ENCODE measurements at places on chromosomes 3 and 15.

GRCh38 chr3:74630602-74631001 lies 16.1 kb upstream of the CNTN3 start:
- no peak for DNase-seq

DNA sequence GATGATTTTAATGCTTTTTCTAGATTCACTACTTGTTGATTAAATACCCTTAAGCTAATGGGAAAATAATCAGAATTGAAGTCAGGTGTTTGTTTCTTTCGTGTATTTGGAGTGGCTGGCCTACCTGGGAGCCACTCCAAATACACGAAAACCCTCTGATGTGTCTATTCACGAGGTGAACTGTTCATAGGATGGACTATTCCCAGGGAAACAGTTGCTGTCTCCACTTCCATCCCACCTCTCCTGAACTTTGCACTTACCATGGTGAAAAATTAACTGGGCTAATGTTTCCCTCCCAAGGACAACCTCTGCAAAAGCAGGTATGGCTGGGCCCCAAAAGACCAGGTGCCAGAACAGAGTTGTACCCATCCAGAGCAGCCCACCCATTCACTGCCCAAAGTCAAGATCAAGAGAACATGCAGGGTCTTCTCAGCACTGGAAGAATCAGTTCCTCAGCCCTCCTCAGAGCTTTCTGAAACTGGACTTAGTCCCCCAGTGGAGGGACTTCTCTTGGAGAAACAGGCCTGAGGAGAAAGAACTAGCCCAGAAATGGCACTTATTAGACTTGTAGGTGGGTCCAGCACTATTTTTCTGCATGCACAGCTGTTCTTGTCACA lies 2.9 kb upstream of the SMAD3 start:
- DNase-seq, result no peak

- DNase-seq, result no peak
These were observed 42.6 kb downstream of the CCR4 start for GRCh38 chr3:32994045-32994444.

GRCh38 chr3:143306407-143306806 lies 186.8 kb downstream of the CHST2 start:
- DNase-seq, result no peak

DNA sequence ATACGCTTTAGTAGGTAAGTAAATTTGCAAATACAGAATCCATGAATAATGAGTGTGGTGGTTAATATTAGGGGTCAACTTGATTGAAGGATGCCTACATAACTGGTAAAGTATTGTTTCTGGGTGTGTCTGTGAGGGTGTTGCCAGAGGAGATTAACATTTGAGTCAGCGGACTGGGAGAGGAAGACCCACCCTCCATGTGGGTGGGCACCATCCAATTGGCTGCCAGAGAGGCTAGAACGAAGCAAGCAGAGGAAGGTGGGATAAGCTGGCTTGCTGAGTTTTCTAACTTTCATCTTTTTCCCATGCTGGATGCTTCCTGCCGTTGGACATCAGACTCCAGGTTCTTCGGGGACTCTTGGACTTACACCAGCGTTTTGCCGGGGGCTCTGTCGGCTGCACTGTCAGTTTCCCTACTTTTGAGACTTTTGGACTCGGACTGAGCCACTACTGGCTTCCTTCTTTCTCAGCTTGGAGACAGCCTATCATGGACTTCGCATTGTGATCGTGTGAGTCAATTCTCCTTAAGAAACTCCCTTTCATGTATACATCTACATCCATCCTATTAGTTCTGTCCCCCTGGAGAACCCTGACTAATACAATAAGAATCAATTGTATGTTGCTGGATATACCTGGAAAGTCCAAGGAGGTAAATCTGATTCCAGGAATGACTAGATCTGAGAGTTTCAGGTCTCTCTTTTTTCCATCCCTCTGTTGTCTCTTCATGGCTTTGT lies 25.8 kb upstream of the NEDD4 start:
- no peak for DNase-seq

DNA sequence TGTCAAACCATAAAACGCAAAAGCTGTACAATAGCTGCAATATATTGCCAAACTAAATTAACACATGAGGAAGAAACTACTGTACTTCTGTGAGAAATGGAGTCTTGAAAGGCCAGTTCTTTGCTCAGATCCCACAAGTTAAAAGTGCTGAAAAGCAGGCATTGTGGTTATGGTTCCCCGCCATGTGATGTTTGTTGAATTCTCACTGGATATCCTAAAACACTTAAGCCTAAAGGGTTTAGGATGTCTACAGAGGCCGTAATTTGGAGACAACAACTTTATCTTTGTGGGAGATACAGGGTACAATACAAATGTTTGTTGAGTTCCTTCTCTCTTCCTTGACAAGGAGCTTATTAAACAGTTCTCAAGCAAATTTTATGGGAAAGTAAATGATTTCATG lies 53.2 kb downstream of the TMEM212 start:
- DNase-seq, result no peak

- peak; percentile 56 for DNase-seq
These were observed 455.2 kb upstream of the ARPP21 start for GRCh38 chr3:35183927-35184675.

DNA sequence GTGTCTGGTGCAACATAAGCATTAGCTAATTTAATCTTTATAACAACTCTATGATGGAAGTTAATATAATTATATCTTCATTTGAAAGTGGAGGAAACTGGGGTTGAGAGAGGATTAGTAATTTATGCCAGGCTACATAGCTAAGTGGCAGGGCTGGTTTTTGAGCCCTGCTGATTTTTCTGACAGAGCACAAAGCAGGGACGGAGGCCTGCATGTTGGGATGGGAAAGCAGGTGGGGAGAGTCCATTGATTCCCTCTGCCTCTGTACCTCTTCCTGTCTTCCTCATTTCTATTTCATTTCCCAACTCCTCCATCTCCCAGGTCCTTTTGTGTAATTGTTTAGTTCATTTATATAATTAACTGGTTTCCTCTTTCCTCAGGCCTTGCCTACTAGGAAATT lies 251.6 kb upstream of the ZPLD1 start:
- DNase-seq, result no peak

DNA sequence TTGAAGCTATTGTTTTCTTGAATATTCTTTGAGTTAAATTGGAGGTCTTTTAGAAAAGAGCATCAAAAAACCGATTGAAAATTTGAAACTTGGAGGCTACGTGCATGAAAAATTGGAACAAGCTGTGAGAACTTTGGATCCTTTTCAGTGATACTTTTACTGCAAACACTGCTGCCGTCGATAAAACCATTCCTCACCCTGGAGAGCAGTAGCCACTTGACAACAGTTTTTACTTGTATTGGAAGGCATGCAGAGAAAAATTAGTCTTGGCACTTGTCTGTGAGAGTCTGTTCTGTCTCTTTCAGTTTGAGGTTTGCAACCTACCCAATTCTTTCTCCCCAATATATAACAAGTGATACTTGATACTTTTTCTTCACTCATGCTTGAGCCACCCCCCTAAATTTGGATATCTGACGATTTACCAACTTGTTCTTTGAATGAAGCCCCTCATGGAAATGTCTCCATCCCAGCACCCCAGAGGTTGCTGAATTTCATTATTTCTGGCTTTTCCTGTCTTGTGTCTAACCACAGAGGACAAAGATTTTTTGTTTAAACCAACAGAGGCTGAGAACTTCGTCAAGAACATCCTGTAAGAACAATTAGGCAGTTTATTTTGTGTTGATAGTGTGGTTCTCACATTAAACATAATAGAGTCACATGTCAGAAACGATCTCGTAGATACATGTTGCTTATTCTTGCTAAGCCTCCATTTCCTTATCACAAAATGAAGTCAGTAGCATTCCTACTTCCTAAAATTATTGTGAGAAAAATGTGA lies 307.3 kb upstream of the PLSCR5 start:
- DNase-seq, result no peak

DNA sequence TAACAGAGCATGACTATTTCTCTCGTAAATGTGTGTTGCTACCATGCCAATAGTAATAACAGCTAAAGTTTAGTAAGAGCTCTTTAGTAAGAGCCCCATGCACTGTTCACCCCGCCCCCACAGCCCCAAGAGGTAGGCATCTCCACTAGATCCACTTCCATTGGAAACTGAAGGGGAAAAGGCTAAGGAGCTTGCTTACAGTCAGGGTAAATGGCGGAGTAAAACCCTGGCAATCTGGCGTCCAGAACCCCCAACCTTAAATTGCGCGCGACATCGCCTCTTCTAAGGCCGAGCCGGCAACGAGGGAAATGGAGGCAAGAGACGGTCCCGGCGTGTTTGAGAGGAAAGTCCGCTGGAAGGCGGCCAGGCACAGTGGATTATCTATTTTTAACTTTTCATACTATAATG lies 654 bp upstream of the C3orf38 start:
- no peak for DNase-seq

DNA sequence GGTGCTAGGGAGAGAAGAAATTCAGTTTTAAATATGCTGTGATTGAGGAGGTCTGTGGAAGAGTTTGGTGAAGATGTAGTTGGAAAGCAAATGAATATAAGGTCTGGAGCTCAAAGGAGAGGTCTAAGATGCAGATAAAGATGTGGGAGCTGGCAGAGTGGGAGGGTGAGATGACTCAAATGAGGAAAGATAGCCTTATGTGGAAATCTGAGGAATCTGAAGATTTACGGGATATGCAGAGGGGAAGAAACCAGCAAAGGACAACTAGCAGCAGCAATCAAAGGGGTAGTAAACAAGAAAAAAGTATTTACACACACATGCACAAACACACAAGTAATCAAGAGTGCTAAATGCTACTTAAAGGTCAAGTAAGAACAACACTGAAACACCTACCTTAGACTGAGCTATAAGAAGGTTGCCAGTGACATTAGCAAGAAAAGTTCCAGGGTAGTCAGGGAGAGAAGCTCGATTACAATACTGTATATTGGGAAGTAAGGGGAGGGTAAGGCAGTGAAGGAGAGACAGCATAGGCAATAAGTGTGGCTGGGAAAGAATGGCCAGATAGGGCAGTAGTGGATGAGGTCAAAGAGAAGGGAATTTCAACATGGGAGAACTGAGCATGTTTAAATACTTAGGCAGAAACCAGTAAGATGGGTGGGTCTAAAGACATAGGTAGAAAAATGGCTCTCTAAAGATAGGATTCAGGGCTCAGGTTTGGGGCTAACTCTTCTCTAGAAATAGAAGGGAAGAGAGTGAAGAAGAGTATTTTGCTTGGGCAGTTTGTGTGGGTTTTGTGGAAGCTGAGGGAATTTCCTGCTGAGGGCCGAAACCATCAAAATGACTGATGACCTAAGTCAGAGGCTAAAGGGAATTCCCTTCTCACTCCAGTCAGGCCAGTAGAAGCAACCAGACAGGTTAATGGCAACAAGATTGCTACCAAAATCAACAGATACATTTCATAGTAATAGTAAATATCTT lies 8.9 kb downstream of the CMTM6 start:
- DNase-seq, result no peak

- DNase-seq, result peak; percentile 95
These were observed 45.7 kb downstream of the C2CD4B start for GRCh38 chr15:62119227-62119864.

GRCh38 chr3:177330779-177331178 lies 133.5 kb upstream of the TBL1XR1 start:
- DNase-seq, result no peak

DNA sequence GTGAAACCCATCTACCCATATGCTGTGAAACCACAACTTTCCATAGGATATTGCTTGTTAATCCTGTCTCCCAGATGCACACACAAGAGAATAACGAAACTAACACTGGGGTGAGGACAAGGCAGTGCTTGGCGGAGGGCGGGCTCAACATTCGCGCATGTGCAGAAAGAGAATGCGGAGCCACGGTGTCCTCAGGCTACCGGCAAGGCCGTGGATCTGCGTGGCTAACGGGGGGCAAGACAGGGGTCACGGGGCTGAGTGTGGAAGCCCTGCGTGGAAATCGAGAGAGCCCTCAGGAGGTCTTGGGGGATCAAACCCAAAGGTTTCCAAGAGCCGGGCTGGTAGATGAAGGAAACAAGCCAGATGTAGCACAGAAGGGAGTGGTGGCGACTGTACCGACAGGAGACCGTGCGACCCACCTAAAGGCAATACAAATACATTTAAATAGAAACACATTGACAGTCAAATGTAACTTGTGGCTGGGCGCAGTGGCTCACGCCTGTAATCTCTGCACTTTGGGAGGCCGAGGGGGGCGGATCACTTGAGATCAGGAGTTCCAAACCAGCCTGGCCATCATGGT lies 48.5 kb upstream of the TRA2B start:
- DNase-seq, result no peak

GRCh38 chr3:117131259-117131658 lies 421.7 kb downstream of the TUSC7 start:
- no peak for DNase-seq

GRCh38 chr15:39770748-39771689 lies 11.6 kb downstream of the FSIP1 start:
- DNase-seq, result no peak

DNA sequence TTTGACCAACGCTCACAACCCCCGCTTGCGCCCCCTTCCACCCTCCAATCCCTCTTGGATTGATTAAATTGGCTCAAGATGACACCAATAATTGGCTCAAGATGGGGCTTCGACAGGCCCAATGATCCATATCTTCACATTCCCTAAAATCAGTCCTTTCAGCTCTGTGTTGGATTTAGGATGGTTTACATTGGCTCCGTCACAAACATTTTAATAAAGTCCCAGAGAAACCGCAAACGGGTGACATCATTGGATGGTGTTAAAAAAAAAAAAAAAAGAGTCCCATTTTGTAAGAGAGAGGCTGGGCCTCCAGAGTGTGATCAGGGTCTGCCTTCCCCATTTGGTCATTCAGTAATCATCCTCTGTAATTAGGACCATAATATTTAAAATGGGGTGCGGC lies 113.4 kb upstream of the MRPS22 start:
- DNase-seq, result no peak

- peak; percentile 90 for DNase-seq
These were observed 452.8 kb upstream of the THBS1 start for GRCh38 chr15:39127925-39128617.

DNA sequence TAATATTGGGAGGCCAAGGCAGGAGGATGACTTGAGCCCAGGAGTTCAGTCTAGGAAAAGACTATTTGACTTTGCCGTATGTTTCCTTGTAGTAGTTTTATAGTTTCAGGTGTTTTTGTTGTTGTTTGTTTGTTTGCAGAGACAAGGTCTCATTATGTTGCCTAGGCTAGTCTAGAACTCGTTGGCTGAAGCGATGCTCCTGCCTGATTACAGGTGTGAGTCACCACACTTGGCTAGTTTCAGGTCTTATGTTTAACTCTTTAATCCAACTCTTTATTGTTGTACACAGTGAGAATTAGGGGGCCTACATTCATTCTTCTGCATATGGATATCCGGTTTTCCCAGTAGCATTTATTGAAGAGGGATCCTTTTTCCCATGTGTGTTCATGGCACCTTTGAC lies 32.0 kb downstream of the FAIM start:
- no peak for DNase-seq

Measured in non-pigmented ciliary epithelial cell (primary cell).